ENCODE measurements at places on chromosomes 5 and 9.

GRCh38 chr9:95516221-95516733 is 494 bp downstream of the PTCH1 start:
- no peak for DNase-seq

DNA sequence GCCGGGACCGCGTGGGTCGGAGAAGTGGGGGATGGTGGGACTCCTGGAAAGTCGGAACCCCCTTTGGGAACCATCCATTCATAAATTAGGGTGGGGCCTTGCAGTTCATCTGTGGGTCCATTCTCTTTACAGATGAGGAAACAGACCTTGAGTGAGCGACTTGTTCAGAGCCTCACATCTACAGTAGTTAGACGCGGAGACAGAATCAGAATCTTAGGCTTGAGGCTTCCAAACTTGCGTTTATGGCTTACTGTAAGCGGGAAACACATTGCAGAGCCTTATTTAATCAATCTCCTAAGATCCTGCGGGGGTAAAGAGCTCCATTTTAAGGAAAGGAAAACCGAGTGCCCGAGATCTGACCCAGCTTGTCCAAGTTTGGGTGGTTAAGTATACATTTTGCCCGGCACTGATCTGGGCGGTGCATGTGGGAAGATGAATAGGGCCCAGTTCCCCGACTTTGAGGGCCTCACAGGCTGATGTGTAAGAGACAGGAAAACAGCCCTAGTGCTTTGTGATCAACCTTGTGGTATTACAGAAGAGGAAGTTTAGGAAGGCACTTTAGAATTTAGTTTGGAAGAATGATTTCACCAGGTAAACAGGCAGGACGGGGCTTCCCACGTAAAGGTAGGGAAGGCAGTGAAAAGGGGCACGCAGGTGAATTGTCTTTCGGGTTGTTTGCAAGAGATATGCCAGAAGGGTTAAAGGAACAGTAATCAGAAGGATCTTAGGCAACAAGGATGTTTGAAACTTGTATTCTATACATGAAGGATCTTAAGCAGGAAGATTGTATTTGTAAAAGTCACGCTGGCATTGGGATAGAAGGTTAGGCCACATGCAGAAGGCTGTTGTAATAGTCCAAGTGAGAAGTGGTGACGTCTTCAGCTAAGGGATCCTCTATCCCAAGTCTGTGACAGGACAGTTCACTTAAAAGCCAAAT is 744 bp downstream of the TARS1 start:
- no peak for DNase-seq

DNA sequence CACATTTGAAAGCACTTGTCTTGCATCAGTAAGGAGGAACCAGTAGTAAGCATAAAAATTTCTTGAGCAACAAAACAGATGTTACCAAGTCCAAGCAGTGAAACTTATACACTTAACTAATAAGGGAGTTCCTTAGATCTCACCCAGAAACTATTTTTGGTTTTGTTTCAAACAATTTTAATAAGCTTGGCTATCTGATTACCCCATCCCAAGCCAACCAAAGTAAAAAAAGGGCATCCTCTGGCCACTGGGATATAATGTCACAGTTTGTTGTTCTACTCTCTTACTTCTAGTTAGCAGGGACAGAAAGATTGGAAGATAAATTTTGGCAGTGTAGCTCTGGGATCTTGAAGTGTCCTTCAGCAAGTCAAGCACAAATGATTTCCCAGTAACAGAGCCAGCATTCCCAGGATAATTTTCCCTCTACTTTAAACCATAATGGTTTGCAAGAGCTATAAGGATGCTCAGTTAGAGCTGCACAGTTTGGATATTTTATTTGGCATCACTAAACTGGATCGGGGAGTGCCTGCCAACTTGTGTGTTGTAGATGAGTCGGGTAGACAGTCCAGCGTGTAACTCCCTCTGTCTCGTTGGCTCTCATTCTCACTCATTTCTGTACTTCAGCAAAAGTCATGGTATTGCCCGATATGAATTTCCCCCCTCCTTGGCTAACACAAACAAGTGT is 161.9 kb upstream of the HMHB1 start:
- DNase-seq, result no peak

- no peak for DNase-seq
These were observed 10.8 kb upstream of the FCHSD1 start for GRCh38 chr5:141662028-141662427.

- peak; percentile 10 for DNase-seq
These were observed 234.2 kb upstream of the IRX2 start for GRCh38 chr5:2985718-2986117.

DNA sequence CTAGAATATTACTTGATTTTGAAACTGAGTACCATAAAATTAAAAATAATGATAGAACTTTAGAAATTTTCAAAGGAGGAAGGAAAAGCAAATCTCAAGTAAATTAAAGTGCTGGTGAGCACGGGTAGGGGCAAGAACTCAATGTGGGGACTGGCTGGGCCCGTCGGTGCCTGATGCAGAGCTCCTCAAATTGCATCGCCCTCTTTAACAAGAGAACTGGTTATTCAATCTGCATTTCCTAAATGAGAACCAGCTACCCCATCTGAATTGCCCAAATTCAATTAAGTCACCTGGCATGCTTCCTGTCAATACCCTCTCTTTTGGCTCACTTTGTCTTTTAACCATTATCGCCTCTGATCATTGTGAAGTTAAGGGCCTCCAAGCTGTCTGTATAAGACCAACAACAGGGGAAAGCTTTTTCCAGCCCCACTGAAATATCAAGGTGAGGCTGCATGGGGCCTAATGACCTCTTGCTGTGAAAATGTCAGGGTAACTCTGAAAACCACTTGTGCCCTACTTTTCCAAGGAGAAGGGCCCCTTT is 316.7 kb downstream of the SLIT3 start:
- no peak for DNase-seq

GRCh38 chr5:106610041-106610440 is 1060.7 kb downstream of the EFNA5 start:
- DNase-seq, result no peak

DNA sequence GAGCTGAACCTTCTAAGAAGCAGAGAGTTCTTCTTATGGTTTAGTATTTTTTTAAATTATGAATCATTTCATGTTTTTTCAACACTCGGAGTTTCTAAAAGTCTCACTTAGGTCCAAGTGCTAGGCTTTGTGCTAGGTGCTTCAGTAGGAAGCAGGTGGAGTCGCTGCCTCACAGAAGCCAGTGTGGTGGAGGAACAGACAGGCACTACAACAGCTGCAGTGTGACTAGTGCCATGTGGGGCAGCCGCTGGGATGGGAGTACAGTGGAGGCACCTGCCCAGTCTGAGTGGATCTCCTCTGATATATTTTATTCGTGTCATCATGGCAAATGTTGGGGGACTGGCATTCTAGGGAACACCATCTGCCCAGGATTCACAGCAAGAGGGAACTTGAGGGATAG is 15.3 kb downstream of the PCDHGC5 start:
- DNase-seq, result no peak

DNA sequence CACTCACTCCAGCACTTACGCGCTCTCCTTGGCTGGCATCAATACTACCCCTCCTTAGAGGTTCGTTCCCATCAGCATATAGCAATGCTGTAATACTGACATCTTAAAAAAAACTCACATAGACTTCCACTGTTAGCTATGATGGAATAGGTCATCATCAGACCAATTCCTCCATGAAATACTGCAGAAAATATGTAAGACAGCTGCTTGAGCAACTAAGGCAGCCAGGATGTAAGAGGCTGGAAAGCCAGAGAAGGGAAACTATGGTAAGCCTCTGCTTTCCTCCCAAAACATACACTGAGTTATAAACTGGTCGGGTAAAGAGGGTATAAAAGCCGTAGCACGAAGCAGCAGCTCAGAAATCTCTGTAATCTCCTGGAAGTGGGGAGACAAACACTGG is 33.5 kb downstream of the AUH start:
- no peak for DNase-seq

GRCh38 chr5:32129074-32129598 is 45.0 kb downstream of the GOLPH3 start:
- no peak for DNase-seq

DNA sequence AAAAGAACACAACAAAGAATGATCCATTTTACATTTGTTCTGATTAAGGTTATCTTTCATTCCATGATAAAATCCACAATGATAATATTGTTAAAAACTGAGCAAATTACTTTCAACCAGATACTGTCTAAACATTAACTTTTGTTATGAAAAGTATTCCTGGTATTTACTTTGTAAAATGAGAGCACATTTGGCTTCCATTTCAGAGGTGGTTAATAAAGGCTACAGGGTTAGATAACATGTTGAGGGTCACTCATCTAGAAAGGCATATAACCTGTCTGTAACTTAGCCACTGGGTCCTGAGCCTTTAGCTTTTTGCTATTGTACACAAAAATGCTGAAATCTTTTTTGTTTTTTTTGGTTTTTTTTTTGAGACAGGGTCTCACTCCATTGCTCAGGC is 99.3 kb downstream of the ANXA2R start:
- DNase-seq, result no peak

DNA sequence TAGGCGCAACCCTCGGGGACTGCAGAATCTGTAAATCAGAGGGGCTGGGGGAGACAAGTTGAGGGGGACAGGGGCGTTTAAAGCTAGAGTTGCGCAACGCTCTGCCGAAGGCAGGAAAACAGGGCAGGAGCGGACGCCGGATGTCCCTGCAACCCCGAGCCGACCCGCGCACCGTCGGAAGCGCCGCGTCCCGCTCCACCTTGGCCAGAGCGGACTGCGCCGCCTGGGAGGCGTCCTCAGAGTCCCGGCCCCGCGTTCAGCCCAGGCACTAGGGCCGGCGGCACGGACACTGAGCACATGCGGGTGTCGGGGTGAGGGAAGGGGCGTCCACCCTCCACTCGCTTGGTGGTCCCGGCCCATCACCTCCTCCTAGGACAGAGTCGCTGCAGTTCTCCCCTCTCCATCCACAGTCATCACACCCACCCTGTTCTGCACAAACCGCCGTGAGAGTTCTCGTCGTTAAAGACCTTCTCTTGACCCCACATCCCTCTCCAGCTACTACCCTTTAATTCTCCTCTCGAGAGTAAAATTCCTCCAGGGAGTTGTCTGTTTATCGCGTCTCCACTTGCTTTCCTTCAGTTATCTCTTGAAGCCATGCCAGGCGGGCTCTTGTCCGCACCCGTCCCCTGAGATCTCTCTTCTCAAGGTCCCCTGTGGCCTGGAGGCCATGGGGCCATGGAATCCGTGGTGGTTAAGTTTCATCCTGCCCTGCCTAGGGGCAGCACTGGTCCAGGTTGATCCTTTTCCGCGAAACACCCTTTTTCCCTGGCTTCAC is 796 bp upstream of the PDLIM7 start:
- DNase-seq, result no peak

- no peak for DNase-seq
These were observed 922 bp downstream of the CRHBP start for GRCh38 chr5:76953551-76954382.

- DNase-seq, result no peak
These were observed 188.8 kb downstream of the CSNK1G3 start for GRCh38 chr5:123700624-123701287.

DNA sequence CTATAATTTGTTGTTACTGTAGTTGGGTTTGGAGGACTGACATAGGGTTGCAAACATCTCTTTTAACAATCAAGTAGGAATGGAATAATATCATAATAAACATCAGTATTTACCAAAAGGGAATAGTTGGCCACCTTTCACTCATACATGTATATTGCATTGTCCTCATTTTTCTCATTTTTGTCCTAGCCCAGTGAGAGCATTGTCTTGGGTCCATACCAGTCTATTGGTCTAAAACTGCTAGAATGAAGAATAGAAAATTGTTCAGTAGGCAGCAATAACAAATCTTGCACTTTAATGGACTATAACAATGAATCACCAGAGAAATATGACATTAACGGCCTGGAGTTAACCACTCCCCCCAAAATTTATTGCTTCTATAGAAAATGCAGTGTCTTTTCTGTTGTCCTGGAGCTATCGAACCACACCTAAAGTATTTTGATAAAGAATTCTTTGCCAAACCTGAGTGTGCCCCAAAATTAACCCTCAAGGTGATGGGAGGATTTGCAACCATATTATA is 80.9 kb upstream of the IL33 start:
- DNase-seq, result no peak

DNA sequence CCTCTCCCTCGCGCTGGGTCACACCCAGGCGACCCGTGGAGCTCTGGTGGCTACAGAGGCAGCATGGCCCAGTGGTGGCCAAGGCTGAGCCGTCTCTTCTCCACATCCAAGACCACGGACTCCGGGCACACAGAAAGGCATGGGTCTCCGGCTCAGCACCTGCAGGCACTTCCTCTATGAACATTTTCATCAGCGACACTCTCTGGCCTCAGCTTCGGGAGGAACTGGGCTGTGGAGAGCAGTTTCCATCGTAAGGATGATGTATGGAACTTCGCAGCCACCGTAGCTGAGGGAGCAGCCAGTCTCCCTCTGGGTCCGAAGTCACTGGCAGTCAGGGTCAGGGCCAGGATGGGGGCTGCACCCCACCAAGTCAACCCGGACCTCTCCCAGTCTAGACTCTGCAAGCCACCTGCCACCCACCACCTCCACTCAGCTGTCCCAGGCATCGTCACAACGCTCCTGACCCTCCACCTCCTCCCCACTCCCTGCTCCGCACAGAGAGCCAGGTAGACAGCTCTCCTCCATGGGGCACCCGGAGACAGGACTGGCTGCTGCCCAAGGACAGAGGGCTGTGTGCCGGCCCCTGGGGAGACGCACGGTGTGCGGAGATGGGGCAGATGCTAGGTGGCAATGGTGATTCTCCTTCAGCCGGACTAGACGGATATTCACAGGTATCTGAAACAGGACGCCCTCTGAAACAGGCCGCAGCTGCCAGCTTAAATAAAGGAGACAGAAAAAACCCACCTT is 9.7 kb downstream of the QSOX2 start:
- DNase-seq, result no peak

DNA sequence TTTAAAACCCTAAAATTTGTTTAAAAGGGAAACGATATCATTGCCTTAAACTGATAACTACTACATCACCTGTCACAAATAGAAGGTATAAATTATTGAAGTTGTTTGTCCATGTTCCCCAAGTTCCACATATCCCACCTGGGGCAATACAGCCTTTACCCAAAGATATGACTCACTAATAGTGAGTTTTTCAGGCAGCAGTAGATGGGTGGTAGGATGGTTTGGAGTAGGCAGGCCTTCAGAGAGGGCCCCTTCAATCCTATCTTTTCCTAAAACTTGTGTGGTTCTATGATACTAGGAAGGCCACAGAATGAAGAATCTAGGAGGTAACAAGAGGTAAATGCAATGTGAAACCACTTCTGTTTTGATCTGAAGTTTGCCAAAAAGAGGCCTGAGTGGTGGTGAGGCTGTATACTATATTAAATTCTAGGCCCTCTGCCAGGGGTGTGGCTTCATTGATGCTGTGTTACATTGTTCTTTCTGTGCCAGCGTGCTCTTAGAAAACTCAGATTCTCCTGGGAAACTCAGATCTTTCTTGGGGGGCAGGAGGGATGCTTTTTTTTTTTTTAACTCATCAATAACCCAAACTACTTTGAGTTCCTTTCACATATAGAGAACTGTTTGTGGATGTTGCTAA is 7.2 kb downstream of the CYSTM1 start:
- DNase-seq, result no peak

DNA sequence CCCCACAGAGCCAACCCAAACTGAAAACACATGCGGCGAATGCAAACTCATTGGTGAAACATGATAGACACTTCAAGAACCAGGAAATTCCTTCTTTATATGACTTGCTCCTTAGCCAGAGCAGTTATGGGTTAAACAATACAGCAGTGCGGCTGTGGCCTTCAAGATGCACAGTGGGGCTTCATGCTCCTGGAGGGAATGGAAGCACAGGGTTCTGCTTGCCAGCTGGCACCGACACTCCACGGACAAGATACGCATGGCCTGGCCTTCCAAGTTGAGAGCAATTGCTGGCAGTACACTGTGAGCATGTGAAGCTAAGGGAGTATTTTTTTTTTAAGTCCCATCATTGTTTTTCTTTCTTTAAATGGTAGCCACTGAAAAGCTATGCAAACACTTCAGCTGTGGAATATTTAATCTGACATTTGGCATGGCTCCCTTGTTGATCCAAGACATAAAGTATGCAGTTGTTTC is 451.6 kb upstream of the CD180 start:
- no peak for DNase-seq

All from stimulated activated effector memory CD8-positive, alpha-beta T cell treated with anti-CD3 and anti-CD28 coated beads, Interleukin-12 subunit alpha, Interleukin-12 subunit beta, amount 100 ng/mL, for 72 hours (primary cell).